ENCODE measurements at places on chromosomes 1 and 21.

DNA sequence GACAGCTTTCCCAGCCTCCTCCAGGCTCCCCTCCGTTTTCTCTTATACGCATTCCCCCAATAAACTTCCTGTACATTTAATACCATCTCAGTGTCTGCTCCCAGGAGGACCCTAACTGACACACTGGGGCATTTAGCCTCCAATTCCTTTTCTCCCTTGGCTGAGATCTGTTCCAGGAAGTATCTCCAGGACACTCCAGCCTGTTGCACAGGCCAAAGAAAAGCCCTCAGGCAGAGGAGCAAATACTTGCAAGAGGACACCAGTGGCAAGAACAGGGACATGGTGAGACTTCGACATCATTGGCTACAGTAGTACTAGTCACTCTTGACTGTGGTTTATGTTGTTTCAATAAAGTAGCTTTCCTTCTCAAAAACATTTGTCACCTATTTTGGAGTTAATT, 4.7 kb upstream of the SYNJ1 start:
- DNase-seq = no peak

DNA sequence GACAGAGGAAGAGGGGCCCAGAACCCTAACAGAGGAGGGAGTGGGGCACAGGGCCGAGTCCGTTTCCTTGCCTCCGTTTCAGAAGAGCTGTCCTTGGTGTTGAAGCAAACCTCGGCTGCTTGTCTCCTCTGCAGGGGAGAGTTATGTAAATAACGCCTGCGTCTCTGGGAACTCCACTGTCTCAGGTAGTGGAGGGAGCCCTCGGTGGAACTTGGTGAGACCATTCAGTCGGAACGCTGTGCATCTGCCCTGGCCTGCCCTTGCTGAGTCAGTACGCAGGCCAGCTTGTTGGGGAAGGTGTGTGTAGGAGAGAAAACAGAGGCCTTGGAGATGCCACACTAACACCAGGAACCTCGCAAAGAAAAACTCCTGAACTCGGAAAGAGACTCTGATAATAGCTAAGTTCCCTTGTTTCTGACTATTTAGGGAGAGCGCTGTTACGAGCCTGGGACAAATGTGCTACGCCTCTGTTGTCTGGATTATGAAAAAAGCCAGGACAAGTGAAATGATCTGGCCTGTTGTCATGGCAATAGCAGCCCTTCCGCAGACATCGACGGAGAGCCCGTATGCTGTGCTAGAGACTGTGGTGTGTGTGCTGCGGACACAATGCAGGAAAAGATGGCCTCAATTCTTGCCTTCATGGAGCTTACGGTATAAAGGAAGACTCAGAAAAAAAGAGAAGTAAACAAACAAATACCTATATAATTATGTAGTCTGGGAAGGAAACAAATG, 94.6 kb upstream of the AKT3 start:
- DNase-seq = no peak

DNA sequence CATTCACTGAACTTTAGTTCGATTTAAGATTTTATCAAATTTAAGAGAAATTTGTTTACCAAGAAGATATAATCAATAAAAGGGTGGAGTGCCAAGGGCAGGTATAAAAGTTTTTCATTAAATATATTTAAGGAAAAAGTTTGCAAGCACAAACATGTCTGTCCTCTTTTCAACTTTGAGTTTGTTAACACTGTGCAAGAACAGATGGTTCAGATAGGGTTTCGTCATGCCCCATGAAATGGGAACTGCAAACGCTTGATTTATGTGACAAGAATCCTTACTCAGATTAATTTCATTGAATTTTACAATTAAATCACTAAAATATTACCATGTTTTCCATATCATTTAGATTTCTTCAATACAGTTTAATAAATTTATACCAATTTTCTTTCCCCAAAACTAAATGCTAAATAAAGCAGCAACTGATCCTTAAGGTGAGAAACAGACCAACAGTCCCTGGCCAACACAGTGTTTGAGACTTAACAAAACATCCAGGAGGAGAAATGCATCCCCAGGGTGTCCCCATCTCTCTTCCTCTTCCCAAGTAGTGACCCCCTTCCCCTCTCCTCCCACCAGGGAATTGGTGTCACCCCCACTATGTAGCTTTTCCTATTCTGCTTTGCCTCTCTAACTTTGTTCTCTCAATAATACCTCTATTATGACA, 292.9 kb downstream of the LTN1 start:
- no peak for DNase-seq

GRCh38 chr1:212589446-212589845, 19.1 kb upstream of the ATF3 start:
- DNase-seq = no peak

- no peak for DNase-seq
These were observed 1.0 kb downstream of the PLPP3 start for GRCh38 chr1:56578138-56578962.

DNA sequence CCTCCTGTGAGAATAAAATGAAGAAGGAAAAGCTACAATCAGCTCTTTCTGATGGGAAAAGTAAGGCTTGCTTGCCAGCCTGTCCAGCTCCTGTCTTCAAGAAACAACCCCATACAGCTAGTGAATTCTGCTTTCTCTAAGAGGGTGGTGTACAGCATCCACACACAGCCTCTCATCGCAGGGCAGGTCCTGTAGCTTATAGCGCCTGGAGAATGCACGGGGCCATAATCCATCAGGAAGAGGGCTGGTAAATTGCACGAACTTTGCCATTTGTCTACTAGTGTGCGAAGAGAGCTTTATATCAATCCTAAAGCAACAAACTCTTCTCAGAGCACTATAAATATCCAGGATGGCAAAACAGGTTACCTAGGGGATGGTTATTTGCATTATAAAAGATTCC, 83.3 kb upstream of the SAMSN1 start:
- DNase-seq = no peak

GRCh38 chr1:155037043-155037442, 3.4 kb downstream of the DCST1 start:
- no peak for DNase-seq

- DNase-seq = no peak
These were observed 103.5 kb downstream of the RGS7 start for GRCh38 chr1:241253471-241253870.

- DNase-seq = no peak
These were observed 14.8 kb upstream of the PAQR6 start for GRCh38 chr1:156262461-156263287.

GRCh38 chr21:42147386-42148020, 71.4 kb upstream of the ABCG1 start:
- no peak for DNase-seq

DNA sequence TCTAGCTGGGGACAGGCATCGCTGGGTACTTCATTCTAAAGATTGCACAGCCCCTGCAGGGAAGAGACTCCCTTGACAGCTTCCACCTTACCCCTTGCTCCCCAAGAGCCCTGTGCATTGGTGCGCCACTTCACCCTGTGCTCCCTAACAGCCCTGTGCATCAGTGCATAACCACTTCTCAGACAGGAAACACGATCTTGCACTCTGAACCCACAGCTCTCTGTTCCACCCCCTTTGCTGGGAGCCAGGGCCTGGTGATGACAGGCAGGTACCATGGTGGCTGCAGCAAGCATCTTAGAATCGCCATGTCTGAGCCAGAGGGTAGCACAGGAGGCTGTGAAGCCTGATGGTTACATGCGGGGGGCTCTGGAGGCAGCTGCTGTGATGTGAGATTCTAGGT, 5.0 kb downstream of the ALPL start:
- DNase-seq = no peak

GRCh38 chr1:9075022-9075421, 5.6 kb upstream of the SLC2A5 start:
- DNase-seq = no peak

GRCh38 chr1:228937851-228938536, 202.7 kb downstream of the RHOU start:
- DNase-seq = no peak

GRCh38 chr1:40830419-40830943, 31.7 kb downstream of the CITED4 start:
- no peak for DNase-seq

GRCh38 chr1:238596703-238597102, 706.0 kb upstream of the ZP4 start:
- no peak for DNase-seq

GRCh38 chr1:55446351-55446750, 231.2 kb upstream of the USP24 start:
- no peak for DNase-seq

- no peak for DNase-seq
These were observed 162.0 kb downstream of the URB2 start for GRCh38 chr1:229788004-229788403.

GRCh38 chr1:93977598-93977945, 68.3 kb upstream of the GCLM start:
- no peak for DNase-seq

- DNase-seq = no peak
These were observed 49.7 kb upstream of the NEK7 start for GRCh38 chr1:198107091-198107501.

- DNase-seq = no peak
These were observed 1260.7 kb downstream of the PLA2G4A start for GRCh38 chr1:188089461-188089860.

DNA sequence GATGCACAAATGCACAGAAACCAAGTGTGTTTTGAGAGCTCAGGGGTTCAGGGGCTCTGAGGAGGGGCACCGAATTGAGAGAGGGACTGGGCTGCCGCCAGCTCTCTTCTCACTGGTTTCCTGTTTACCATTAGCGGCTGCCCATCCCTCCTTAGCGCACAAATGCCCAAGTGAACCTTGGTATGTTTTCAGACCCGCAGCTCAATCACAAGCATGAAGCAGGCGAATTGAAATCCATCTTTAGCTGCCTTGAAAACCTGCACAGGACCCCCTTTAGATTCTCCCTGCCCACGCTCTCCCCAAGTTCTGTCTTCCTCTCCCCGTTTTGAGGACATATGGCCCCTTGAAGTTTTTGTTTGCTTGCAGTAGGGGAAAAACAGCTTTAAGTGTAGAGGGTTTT, 61.1 kb upstream of the ACOT11 start:
- DNase-seq = no peak

DNA sequence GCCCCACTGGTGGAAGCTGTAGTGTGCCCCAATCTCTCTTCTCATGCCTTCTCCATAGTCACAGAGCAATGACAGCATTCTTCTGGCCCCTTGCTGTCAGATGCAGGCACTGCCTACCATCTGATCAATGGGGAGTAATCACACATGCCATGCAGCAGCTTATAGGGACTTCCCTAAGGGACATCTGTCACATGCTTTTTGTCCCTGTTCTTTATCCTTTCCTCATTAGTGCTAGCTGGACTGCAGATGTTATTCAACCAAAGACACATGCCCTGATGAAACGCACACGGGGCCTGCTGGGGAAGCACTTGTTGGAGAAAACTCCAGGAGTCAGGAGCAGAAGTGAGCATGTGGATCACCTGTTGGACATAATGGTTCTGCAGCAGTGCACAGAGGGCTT, 108.7 kb downstream of the KCNJ15 start:
- no peak for DNase-seq

GRCh38 chr1:97824200-97824599, 96.6 kb downstream of the DPYD start:
- DNase-seq = no peak

GRCh38 chr1:231147896-231148295, 14.0 kb upstream of the TRIM67 start:
- no peak for DNase-seq

GRCh38 chr1:27562021-27562420, 41.9 kb downstream of the AHDC1 start:
- no peak for DNase-seq

DNA sequence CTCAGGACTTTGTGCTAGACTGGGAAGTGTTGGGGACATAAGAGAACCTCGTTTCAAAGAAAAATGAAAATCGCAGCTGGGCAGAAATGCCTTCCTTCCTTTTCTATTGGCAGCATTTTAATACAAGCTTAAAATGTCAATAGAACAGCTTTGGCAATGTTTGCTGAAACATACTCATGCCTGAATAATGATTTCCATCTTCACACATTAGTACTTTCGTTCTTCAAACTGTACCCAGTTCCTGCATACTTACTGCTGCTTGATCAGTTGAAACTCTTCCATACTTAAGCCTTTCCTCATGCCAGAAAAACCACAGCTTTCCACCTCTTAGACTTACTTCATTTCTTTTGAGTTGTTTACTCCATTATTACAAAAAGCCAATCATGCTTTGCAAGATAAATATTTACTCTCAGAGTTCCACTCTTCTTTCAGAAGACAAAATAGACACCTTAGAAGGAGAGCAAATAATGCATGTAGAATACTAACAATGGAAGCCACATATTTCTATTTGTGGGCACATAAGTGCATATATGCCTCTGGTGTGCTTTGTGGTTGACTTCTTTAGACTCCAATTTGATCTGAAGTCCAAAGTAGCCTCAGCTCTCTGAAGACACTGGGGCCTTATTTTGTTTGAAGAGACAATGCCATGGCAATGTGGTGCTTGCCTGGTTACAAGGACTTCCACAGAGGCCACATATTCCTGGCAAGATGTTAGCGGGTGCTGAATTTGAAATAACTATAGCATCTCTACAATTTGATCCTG, 22.7 kb upstream of the CD55 start:
- DNase-seq = no peak

DNA sequence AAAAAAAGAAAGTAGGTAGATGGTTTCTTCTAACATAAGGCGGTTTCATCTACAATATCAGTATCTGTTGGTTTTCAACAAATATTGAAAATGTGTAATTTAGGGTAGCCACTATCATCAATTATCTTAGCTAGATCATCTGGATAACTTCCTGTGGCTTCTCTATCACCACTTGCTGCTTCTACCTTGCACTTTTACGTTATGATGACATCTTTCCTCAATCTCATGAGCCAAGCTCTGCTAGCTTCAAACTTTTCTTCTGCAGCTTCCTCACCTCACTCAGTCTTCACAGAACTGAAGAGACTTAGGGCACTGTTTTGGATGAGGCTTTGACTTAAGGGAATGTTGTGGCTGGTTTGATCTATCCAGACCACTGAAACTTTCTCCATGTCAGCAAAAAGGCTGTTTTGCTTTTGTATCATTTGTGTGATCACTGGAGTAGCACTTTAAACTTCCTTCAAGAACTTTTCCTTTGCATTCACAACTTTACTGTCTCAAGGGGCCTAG, 144.9 kb upstream of the HP1BP3 start:
- no peak for DNase-seq

DNA sequence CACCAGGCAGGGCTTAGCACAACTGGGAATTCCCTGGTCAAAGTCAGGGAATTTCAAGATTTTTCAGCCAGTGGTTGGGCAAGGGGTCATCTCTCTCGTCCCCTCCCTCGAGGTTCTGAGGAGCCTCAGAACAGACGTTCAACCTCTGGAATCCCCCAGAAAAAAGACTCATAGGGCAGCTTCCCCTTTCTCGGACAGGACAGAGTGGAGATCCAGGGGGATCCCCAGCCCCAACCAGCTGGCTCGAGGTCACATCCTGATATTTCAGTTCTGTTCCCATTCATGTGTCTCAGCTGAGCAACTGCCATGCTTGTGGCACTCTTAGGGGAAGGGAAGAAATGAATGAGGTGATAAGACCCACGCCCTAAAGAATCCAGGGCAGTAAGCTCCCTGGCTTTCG, 4.9 kb upstream of the LAD1 start:
- DNase-seq = no peak

GRCh38 chr1:189868021-189868420, 609.6 kb downstream of the BRINP3 start:
- DNase-seq = no peak

DNA sequence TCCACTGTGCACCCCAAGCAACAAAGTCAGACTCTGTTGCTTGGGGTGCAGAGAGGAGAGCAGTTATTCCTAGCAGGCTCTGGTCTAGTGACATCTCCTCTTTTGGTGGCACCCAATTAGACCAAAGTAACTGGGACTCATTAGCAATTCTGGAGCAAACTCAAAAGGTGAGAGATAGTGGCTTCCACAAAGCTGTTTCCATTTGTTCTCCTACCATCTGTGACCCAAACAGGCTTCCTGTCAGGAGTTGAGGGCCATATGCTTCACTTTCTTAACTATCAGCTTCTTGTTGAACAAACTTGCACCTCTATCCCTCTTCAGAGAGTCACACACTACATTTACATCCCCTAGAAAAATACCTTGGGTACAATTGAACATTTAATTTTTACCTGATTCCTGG, 1.5 kb upstream of the ATXN7L2 start:
- DNase-seq = no peak

Measured in CD8-positive, alpha-beta T cell (primary cell).